ENCODE measurements at places on chromosomes 3 and 15.

DNA sequence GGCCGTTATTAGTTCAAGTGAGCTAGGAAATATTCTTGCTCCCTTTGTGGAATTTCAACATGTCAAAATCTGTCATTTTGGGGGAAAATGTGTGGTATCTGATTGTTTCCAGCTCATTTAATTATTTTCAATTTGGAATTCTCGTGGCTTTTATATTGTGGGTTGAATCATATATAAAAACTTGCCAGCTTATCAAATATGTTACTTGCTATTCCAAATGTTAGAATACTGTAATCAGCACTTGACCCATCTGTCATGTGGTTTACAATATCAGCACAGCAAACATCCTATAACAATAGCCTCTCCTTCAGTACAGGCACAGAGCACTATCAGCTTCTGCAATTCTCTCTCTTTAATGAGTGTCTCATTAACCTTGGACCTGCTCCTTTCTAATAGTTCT, 130.2 kb upstream of the FEZF2 start:
- no peak for DNase-seq

- no peak for DNase-seq
These were observed 2.1 kb downstream of the LPP start for GRCh38 chr3:188156056-188156455.

DNA sequence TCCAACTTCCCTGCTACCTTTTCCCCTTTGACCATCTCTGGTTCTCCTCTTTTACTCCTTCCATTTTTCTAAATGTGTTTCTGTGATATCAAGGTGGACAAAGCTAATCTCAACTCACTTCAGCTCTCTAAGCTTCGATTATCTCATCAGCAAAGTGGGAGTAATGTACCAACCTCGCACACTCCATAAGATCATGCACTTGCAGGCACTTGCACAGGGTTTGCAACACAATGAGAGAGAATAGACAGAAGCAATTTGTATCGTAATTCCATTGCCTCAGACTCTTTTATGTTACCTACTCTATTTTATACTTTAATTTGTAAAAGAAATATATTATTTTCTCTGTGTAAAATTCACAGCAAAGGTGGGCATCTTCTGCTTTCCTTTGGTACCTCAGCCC, 7.0 kb upstream of the POLQ start:
- no peak for DNase-seq

DNA sequence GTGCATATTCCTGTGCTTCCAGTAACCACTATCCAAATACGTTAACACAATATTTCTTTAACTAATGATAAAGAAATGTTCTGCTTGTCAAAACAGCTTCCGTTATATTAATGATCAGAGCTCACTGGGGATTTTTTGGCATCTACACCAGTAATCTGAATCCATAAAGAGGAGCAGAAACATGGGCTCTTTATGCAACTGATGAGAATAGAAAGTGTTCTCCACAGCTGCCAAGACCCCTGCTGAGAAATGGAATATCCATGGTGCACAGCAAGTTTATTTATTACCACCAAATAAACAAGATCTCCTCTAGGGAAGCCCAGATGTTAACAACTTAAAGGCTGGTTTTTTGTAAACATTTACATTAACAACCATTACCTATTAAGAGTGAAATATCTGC, 54.5 kb downstream of the ALDH1A2 start:
- DNase-seq: no peak

DNA sequence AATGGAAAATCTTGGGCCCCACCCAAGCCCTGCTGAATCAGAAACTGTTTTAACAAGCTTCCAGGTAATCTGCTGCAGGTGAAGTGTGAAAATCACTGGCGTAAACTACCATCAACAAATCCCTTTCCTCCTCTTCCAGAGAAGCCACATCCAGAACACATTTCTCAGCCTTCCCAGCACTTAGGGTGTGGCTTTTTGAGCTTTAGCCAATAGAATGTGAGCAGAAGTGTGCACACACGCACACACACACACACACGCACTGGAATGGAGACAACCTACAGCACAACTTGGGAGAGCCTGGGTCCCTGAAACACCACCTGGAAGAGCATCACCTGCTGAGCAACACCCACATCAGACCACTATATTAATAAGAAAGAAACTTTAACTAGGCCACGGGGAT, 98.6 kb downstream of the OSBPL10 start:
- DNase-seq: no peak

- DNase-seq: peak; percentile 64
These were observed 11.1 kb upstream of the PLXND1 start for GRCh38 chr3:129617381-129618185.

DNA sequence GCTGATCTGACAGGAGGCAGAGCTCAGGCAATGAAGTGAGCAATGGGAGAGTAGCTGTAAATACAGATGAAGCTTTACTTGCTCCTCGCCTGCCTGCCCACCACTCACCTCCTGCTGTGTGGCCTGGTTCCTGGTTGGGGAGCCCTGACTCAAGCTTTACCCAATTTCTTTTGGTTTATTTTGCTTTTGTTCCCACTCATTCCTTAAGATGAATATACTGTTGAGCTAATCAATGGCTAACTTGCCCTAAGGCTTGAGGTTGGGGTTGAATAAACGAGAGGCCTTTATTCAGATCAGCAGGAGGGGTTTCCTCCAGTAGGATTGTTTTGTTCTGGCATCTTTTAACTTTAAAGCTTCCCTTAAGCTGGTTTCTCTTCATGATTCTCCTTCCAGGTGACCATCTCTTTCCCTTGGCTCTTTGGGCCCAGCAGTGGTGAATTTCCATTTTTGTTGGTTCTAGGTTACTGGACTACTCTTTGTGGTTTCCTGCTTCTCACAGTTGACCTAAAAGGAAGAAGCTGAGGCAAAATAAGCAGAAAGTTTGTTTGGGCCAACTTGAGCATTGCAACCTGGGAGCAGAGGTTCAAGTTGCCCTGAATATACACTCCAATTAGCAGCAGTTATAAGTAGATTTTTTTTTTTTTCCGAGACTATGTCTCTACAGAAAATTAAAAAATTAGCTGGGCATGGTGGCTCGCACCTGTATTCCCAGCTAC, 44.4 kb downstream of the STARD9 start:
- no peak for DNase-seq

DNA sequence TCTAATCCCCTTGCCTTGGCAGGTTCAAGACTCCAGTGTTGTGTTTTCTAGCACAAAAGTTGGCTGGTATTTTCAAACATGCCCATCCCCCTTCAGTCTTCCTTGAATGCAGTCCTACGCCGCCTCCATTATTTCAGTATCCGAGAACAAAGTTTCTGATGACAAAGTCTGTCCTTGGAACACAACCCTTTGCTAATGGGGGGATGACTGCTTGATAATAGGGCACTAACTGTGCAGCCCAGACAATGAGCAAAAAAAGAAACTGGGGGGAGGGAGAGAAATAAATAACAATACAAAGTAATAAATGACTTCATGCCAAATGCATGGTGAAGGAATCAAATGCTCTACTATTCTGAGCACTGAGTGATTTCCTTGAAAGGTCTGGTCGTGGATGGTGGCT, 310.1 kb downstream of the FOXP1 start:
- no peak for DNase-seq

- no peak for DNase-seq
These were observed 1.7 kb upstream of the LYSMD2 start for GRCh38 chr15:51739061-51739712.

GRCh38 chr3:121698476-121698875, 37.8 kb upstream of the HCLS1 start:
- no peak for DNase-seq

DNA sequence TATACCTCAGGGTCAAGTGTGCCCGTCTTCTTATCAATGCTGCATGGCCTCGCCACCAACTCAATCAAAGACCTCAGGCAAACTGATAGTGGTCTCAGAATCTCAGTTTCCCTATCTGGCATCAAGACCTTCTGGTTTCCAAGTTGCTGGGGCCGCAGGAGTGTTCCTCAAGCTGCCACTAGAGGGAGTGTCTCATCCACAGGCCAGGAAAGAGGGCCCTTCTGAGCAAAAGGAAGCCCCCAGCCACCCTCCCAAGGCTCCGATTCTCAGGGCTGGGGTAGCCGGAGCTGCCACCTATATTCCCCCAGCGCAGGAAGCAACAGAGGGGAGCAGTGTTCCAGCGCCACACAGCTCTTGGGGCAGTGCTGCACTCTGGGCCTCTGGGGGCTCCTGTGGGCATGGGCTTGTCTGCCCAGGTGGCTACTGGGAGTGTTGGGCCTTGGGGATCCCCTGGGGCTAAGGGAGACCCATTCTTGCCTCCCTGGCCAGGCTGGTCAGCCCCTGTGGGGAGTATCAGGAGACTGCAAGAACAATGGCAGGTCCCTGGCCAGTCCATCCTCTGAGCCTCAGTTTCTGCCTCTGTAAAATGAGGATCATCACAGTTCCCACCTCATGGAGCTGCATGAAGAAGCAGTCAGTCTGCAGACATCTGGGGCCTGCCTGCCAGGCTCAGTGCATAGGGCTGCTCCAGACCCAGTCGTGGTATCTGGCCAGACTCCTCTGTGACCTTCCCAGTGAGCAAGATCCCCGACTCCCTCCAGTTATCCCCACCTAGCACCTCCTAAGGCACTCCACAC, 23.4 kb upstream of the SEC13 start:
- no peak for DNase-seq

GRCh38 chr3:57411715-57412114, 119.2 kb upstream of the ASB14 start:
- DNase-seq: no peak

DNA sequence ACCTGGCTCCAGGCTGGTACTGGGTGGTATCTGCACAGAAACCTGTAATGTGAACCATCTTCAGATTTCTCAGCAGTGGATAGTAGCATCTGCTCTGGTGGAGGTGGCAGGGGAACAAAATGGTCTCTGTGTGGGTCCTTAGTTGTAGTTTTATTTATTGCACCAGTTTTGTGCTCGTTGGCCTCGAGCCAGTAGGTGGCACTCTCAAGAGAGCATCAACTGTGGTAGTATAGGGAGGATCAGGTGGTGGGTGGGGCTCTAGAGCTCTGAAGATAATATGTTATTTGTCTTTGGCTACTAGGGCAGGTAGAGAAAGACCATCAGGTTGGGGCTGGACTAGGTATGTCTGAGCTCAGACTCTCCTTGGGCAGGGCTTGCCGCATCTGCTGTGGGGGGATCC, 254.0 kb upstream of the GPR149 start:
- no peak for DNase-seq

DNA sequence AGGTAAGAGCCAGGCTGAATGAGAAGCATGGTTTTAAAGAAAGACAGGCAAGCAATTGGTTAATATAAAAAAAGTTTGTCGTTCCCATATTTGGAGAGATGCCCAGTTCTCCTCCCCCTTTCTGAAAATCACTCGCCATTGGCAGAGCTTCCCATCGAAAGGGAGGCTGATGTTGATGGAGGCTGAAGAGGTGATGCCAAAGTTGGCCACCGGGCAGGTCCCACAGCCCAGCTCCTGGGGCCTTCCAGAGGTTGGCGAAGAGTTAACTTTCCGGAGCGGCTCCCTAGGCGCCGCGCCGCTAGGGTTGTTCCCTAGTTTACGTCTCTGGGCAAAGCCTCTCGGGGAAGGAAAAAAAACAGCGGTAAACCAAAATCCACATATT, 793 bp downstream of the PCOLCE2 start:
- no peak for DNase-seq
